ENCODE measurements at places on chromosomes 5 and 9.

- DNase-seq: no peak
Measured at GRCh38 chr5:134574521-134574920, 49.1 kb downstream of the JADE2 start.

DNA sequence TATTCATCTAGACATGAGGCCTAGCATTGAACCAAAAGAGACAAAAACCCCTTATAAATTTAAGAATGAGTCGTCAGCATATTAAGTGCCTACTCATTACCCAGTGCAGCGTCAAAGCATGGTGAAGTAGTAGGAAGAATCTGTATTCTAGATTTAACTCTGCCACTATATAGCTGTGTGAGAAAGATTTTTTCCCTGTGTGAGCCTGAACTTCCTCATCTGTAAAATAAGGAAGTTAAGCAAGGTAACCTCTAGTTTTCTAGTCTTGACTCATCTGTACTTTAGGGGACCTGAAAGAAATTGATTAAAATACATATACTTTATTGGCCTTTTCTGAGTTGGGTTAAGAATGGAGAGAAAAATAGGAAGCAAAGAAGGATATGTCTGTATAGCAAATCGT is 82.1 kb upstream of the RUSC2 start:
- no peak for DNase-seq

- no peak for DNase-seq
Measured at GRCh38 chr9:82443312-82443711, 454.7 kb downstream of the SPATA31D1 start.

DNA sequence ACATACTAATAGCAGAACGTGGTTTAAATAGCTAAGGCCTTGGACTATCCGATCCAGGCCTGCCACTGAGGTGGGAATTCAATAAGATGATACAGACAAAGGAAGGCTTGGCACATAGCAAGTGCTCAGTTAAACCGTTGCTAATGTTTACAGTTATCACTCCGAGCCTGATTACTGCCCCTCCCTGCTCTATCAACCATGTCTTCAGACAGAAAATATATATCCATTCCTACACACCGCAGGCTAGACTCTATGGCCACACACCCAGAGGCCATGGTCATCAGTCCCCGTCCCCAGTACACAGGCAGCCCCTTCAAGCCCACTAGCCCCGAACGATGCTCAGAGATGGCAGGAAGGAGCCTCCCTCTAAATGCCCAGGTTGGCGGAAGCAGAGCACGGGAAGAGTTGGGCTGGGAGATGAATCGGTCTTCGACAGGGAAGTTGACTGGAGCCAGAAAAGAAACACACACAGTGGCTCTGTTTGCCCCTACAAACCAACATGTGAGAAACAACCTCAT is 49.7 kb upstream of the STXBP1 start:
- no peak for DNase-seq

GRCh38 chr9:33157960-33158842 is 8.9 kb downstream of the B4GALT1 start:
- DNase-seq: no peak
